Activated CD4-positive, alpha-beta T cell treated with anti-CD3 and anti-CD28 coated beads for 48 hours (primary cell): ENCODE measurements at places on chromosomes 5 and 9.

GRCh38 chr5:7881816-7882215 lies 12.9 kb downstream of the MTRR start:
- no peak for DNase-seq

- DNase-seq, result no peak
Observed at GRCh38 chr5:31492869-31493268, 39.0 kb downstream of the DROSHA start.

DNA sequence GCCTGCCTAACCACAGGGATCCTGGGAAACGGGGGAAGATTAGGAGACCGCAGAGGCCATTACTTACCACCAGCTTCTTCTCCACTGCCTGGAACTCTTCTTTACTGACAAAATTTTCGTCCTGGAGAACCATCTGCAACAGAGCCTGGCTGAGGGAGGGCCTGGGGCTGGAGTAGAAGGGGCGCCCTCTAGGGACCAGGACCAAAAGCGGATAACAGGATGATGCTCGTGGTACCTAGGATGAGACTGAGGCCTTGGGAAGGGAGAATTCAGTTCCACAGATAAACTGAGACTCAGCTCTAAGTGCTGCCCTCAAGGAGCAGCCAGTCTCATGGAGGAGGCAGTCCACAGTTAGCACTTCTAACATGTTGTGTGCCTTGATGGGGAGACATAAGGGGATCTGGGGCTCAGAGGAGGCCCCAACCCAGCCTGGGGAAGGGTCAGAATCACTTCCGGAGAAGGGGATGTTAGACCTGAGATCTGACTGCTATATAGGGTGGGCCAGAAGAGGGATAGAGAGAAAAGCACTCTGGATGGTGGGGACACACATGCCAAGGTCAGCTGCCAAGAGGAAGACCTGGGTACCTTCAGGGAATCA lies 1.2 kb downstream of the SPATA24 start:
- DNase-seq, result no peak

- DNase-seq, result peak; percentile 18
Observed at GRCh38 chr9:122347348-122348287, 23.2 kb upstream of the PTGS1 start.

DNA sequence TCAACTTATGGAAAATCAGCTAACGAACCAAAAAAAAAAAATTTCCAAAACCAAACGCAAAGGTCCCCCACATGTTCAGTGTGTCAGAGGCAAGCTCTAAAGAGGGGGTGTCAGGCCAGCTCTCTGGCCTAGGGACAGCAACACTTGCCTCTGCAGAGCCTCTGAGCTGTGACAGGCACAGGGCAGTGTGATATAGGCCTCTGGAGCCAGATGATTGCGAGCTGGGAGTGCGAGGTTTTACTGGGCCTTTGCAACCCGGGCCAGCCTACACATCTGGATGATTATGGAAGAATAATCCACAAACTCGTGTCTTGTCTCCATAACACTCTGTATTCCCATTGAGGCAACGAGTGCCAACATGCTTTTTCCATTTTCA lies 67.7 kb upstream of the STC2 start:
- DNase-seq, result no peak

- peak; percentile 76 for DNase-seq
Observed at GRCh38 chr9:99057665-99058625, 47.0 kb upstream of the TGFBR1 start.

DNA sequence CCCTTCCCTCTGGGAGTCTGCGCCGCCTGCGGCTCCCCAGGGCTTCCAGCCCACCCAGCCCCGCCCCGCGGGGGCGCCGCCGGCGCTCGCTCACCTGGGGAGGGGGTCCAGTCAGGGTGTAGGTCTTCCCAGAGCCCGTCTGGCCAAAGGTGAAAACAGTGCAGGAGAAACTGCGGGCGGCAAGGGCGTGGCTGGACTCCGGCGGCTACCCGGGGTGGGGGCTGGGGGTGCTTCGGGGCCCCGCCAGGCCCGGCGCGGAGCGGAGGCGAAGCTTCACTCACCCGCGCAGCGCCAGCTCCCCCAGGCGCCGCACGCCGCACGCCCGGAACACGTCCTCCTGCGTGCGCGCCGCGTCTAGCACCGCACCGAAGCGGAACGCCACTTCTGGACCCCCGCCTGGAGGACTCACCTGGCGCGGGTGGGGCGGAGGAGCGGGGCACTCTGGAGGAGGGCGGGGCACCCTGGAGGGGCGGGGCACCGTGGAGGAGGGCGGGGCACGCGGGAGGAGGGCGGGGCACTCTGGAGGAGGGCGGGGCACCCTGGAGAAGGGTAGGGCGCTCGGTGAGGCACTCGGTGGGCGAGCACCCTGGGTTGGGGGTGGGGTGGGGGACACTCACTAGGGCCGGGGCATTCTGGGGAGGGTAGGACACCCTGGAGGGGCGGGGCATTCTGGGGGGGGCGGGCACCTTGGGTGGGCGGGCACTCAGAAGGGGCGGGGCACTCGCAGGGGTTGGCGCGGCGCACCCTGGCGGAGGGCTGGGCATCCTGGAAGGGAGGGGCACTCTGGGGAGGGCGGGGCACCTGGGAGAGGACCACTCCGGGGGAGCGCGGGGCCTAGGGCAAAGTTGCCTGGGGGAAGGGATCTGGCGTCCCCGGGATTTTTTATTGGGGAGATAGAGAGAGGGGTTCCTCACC lies 814 bp downstream of the KIF12 start:
- DNase-seq, result peak; percentile 58

DNA sequence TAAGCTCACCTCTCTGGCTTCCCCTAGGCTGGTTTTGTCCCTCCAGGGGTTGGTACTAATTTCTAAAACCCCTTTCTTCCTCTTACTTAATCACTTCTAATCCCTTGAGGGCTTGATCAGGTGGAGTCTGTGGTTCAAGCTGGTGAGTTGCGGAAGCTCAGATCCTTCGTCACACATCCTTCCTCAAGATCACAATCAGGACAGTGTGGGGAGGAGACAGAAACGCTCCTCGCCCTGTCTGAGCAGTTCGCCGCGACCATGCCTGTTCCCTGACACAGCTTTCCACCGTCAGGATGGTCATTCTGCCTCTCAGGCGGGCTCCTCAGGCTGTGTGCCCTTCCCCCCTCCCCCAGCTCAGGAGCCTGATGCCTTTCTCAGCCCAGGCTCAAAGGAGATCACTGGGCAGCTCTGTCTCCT lies 24.3 kb downstream of the CPLX2 start:
- peak; percentile 47 for DNase-seq

- DNase-seq, result no peak
Observed at GRCh38 chr9:99515093-99515492, 293.0 kb downstream of the SEC61B start.

- no peak for DNase-seq
Observed at GRCh38 chr5:24065779-24066178, 558.4 kb downstream of the PRDM9 start.

DNA sequence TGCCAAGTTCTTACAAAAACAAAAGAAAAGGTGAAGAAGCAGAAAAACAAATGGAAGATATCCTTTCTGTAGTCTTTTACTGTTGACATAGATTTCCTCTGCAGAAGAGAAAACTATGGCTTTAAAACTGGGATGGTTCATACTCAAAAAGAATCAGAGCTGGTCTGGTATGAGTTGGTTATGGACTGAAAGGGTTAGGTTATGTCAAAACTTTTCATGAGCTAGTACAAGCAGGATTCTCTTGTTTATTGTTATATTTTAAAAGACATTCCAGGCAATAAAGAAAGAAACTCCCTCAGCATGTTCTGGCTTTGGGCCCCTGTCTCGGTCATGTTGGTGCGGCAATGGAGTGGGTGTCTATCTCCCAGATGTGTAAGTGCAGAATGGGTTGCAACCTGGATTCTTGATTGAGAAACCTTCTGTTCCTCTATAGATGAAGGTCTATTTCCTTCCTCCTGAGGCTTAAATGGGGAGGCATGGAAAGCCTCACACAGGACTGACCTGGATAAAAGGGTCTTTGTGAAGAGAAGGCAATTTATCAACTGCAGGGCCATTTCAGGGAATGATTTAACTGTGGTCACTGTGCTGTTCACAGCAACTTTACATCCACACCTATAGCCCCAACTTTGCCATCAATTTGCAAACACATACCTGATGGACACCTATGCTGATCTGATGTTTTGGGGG lies 209.6 kb upstream of the TNC start:
- DNase-seq, result no peak

GRCh38 chr9:94865582-94866452 lies 139.3 kb downstream of the AOPEP start:
- no peak for DNase-seq

DNA sequence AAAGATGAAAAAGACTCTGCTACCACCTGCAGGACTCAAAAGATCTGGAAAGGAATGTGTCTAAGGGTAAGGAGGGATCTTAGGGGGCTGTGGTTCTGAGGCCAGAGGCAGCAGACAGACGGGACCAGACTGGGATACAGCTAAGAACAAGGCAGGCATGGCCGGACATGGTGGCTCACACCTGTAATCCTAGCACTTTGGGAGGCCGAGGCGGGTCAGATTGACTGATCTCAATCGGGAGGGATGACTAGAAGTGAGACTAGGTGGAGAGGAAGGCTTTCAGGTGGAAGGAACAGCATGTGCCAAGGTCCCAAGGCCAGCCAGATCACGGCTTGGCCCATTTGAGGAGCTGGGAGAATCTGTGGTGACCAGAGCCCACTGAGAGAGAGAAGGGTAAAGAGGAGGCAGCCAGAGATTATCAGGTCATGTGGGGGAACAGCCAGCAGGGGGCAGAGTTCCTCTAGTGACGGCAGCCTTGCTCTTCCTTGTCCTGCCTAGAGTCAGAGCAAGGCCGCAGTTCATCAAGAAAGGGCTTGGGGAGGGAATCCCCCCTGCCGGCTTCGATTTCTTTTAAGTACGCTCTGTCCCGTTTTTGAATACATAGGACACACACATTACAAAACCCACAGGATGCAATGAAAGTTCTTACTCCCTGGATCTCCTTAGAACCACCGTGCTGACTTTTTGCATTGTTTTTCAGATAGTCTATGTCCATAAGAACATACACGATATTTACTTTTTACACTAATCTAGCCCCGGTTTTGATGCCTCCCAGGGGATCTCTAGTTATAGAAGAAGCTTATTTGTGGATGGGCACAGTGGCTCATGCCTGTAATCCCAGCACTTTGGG lies 2.6 kb upstream of the OLFML2A start:
- peak; percentile 91 for DNase-seq

GRCh38 chr5:159971931-159972461 lies 36.9 kb upstream of the TTC1 start:
- DNase-seq, result peak; percentile 14

- DNase-seq, result no peak
Observed at GRCh38 chr5:9898319-9898718, 268.2 kb upstream of the TAS2R1 start.

DNA sequence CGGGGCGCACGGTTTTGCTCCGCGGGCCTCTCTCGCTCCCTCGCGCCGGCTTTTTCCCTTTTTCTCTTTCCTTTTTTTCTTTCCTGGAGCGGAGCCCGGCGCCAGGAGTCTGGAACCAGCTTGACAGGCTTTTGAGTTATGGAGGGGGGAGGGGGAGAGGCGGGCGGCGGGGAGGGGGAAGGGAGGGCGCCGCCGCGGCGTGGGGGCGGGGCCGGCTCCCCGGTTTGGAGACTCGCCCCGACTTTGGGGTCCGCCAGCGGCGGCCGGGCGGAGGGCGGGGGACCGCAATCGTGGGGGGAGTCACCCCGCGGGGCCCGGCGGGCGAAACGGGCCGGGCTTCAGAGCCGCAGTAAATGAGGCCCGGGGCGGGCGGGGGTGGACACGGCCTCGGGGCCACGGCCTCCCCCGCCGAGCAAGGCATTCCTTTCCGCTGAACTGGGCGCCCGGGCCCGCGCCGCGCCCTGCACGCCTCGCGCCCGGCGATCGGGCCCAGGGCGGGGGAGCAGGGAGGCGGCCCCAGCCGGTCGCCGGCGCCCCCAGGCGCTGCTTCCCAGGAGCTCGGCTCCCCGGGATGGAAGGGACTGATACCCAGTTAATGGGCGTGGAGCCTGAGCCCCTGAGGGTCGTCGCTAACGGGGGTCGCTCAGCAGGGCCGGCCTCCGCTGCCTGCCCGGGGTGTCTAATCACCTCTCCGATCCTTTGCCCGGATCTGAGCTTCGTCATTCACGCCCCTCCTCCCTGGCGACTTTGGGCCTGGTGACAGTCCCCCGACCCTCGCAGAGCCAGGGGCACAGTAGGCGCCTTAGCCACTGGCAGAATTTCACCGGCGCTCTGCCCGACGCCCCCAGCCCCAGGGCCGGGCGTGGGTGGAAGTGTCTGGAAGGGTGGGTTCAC lies 138.1 kb downstream of the C9orf50 start:
- peak; percentile 47 for DNase-seq

DNA sequence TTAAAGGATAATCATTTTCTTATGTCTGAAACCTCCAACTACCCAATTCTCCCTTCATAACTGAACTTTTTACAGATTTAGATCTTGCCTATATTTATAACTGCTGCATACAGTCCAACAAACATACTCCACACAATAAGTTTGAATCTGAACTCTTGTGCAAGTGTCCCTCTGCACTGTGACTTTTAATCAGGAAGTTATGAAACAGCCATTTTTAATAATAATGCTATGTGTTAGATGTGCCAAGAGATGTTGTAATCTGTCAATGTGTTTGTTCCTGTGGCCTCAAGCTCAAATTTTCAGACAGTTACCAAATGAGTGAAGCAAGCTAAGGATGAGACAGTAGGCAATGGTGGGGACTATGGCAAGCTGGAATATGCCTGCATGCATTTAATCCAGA lies 57.6 kb upstream of the MTAP start:
- no peak for DNase-seq

DNA sequence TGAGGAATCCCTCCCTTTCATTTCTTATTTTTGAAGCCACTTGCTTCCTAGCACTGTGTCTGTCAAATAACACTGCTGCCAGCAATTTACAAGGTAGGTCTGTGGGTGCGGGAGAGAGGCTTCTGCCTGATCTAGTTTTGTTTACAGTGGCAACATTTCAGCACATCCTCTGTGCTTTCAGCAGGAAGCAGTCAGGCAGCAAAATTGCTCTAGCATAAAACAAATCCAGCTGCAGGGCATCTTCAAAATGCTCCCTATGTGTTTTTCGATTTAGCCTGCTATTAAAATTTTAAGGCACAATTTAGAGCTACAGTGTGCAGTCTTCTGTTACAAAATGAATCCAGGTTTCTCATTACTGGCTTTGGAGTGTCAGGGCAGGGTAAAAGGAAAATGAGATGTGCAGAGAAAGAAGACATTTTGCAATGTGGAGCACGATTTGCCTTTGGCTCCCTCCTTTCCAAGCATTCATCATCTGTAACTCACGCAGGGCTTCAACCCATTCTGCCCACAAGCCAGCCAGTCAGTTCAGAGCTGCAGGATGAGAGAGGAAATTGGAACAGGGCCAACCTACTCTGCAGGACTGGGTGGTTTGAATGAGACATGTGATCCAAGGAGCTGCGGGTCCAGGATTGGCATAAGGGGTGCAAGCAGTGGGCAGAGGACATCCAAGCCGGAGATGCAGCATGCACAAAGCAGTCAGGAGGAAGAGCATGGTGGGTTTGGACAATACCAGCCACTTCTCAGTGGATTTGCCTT lies 143.4 kb upstream of the APC start:
- no peak for DNase-seq
